ENCODE measurements at places on chromosomes 11 and 22.
A peak's percentile ranks its signal among the peaks of the same experiment; 100 is the strongest.

- DNase-seq = no peak
These were observed 28.3 kb upstream of the USP47 start for GRCh38 chr11:11813288-11813962.

DNA sequence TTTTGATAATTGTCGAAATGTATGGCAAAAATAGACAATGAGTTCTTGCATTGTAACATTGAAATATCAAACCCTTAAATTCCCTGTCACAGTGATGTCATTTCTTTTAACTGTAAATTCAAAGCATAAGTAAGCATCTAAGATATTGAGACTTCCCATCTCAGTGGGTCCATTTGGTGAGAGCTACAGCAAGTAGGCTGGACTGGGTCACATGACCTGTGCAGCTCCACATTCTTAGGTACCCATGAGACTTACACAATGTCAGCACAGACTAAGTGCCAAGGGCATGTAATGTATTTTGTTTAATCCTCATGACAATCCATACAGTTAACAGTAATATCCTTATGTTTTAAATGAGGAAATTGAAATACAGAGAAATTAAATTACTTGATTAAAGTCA lies 210.7 kb downstream of the NELL1 start:
- DNase-seq = no peak

GRCh38 chr11:10746871-10747270 lies 4.2 kb upstream of the CTR9 start:
- no peak for DNase-seq

DNA sequence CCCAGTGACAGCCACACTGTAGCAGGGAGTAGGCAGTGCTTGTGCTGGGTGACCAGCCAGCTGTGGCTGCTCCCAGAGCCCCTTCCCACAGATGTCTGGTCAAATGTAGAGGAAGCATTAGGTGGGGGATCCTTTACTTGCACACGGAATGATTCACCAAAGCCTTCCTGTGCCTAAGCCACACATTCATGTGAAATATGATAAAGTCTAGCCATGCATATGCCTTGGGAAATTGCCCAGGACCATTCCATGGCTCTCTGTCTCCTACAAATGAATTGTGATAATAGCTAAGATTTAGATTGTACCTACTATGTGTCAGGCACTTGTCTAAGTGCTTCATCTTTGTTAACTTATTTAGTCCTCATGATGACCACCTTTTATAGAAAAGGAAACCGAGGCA lies 217.5 kb upstream of the E2F8 start:
- DNase-seq = no peak

DNA sequence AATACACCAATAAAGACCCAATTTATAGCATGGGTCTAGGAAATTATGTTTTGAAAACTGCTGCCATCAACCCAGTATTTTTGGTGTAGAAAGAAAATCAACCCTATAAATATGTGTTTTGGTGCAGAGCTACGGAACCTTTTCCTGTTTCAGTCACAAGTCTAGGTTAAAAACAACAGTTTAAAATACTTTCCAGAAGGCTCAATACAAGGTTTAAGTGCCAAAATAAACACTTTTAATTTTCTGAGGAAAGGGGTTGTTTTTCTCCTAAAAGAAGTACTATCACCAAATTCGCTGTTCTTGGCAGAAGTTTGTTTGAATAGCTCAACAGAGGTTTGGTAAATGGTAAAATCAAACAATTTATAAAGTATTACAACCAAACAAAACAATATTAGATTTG lies 201.3 kb downstream of the TMEM135 start:
- DNase-seq = no peak

DNA sequence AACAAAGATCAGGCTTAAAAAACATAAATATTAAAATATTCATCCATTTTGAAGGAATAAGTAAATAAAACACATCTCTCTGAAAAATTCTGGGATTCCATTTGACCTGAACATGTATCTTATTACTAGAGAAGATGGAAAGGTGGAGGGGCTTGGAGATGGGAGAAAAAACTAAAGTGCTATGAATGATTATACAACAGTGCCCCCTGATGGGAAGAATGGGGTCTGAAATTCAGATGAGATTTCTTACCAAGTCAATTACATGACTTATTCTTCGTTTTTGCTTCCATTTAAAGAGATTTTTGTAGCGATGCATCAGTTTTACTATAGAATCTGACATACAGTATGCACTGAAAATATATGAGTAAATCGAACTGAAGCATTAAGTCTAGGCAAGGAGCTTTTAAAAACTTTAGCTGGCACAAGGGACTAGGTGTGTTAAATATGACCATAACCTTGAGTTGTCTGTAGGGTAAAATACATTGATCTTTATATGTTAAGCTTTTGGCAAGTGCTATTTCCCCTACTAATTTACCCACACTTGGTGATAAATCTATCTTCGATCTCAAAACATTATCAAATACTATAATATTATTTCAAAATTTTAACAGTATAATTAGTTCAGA lies 718.8 kb downstream of the CNTN5 start:
- DNase-seq = no peak

GRCh38 chr11:60127311-60127811 lies 38.9 kb downstream of the MS4A2 start:
- DNase-seq = no peak

DNA sequence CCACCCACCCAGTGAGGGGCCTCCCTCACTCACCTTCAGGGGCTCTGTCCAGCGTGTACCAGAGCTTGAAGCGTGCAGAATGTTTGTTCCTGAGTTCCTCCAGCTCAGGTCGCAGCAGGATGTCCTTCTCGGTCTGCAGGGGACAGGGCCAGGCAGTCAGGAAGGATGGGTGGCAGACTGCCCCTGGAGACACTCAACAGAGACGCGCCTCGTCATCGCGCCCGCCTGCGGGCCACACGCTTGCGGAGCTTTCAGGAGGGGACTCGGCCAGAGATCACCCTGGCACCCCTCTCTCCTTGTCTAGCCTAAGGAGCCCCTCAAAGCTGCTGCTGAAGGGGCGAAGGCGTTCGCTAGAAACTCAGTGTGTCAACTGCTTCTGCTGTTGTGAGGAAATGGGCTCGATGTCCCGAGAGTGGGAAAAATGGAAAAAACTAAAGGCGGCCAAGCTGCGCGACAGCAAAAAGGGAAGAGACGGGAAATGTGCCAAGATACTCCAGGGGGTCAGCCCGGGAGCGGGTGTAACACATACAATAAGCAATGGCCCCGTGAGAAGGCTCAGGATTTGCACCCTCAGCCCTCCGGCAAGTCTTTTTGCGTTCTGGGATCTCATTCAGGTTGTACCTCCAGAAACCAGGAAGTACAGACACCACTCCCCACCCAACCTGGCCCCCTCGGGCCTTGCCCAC lies 9.2 kb upstream of the POLDIP3 start:
- no peak for DNase-seq

GRCh38 chr11:105092256-105093239 lies 47.0 kb downstream of the CARD18 start:
- no peak for DNase-seq

- no peak for DNase-seq
These were observed 256.0 kb upstream of the B3GAT1 start for GRCh38 chr11:134668076-134668475.

GRCh38 chr11:82092904-82093303 lies 640.8 kb downstream of the FAM181B start:
- DNase-seq = no peak

- DNase-seq = no peak
These were observed 471 bp downstream of the RNF185 start for GRCh38 chr22:31160328-31160978.

- DNase-seq = no peak
These were observed 10.2 kb downstream of the SMTN start for GRCh38 chr22:31091106-31091975.

DNA sequence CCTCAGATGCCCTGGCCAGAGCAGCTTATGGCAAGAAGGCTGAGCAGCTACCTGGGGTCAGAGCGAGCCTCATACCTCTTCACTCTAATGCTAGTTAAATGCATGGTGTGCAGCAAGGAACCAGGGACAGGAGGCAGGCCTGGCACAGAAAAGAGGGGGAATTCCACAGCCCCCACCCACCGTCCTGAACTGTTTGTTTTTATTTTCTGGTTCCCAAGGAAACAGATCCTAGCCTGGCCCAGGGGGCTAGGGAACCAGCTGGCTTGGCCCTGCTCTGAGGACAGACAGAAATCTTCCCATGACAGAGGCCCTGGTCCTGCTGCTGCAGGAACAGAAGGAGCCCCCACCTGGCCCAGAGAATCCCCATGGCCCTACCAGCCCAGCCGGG lies 40.4 kb downstream of the SLCO2B1 start:
- no peak for DNase-seq

- no peak for DNase-seq
These were observed 621.1 kb downstream of the OPCML start for GRCh38 chr11:132911186-132911585.

- DNase-seq = no peak
These were observed 44.0 kb downstream of the PARVA start for GRCh38 chr11:12421386-12421785.

DNA sequence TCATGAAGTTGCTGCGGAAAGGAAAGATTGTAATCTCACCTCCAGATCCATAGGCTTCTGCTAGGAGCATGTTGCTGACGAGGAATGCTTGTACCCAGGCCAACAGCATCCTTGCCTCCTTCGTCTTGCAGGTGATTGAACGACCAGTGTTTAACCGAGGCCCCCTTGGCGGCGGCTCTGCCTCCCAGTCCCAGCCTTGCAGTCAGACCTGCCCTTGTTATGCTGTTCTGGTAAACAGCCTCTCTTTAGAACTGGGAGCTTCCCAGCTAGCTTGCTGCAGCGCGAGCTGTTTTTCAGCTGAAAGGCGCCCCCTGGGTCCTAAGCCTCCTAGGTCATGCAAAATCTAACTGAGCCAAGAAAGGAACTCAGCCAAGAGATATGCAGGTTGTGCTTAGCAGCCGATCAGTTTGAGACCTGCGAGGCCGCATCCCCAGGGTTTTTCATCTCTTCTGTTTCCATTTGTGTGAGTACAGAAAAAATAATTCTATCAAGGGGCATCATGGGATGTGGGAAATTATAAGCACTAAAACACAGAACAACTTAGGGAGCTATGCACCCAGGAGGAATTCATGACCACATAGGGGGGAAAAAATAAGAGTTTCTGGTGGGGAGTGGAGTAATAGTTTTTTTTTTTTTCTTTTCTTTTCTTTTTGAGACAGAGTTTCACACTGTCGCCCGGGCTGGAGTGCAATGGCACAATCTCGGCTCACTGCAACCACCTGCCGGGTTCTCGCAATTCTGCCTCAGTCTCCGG lies at the start of gene PIK3IP1:
Gene PIK3IP1 (minus strand): TSS at position 253 of the 754 bp plus-strand sequence. CDS start 144 bp downstream, at position 109.
- peak; percentile 92 for DNase-seq

DNA sequence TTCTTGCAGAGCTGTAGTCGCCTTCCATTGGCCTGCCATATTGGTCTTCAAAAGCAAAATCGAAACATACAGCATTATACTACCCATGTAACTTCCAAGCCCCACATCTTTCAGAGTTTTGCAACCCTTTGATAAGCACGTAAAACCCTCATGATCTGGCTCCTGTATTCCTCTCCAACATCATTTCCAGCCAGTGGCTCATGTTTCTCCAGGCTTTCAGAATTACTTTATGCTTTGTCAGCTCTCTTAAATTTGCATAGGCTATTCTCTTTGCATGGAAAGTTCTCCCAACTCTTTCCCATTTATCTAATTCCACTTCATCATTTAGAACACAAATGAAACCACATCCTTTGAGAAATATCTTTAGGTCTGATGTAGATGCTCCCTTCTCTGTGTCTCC lies 67.8 kb upstream of the DDI1 start:
- no peak for DNase-seq

GRCh38 chr11:125341676-125342075 lies 154.4 kb downstream of the FEZ1 start:
- no peak for DNase-seq

GRCh38 chr11:76793391-76794291 lies 10.5 kb downstream of the TSKU start:
- no peak for DNase-seq

GRCh38 chr11:45801723-45802315 lies 3.1 kb upstream of the SLC35C1 start:
- DNase-seq = no peak

DNA sequence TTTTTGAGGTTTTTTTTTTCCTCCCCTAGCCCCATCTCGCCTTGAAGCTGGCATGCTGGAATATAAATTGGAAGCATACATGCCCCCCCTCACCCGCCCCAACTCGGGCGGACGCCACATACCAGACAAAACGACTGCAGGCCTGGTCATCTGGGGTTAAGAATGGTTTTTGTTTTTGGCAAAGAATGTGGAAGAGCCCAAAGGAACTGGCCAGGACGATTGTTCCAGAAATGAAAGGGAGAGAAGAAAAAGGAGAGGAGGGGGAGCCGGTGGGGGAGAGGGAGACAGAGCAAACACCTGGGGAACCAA lies 25.0 kb downstream of the MN1 start:
- no peak for DNase-seq

DNA sequence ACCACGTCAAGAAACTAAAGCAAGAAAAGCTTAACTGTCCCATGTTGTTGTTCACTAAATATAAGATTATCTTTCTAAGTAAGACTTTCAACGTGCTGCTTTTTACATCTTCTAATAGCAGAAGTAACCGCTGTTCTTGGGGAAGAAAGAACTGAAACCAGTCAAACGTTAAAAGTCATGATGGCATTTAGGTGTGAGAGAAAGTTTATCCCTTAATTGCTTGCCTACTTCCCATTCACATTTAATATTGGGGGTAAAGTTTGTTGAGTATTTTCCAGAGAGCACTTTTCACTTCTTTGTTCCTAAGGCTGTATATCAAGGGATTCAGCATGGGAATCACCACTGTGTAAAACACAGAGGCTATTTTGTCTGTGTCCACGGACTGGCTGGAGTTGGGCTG lies 970 bp downstream of the OR5B21 start:
- no peak for DNase-seq

- DNase-seq = no peak
These were observed 17.0 kb downstream of the FADD start for GRCh38 chr11:70220136-70220535.

DNA sequence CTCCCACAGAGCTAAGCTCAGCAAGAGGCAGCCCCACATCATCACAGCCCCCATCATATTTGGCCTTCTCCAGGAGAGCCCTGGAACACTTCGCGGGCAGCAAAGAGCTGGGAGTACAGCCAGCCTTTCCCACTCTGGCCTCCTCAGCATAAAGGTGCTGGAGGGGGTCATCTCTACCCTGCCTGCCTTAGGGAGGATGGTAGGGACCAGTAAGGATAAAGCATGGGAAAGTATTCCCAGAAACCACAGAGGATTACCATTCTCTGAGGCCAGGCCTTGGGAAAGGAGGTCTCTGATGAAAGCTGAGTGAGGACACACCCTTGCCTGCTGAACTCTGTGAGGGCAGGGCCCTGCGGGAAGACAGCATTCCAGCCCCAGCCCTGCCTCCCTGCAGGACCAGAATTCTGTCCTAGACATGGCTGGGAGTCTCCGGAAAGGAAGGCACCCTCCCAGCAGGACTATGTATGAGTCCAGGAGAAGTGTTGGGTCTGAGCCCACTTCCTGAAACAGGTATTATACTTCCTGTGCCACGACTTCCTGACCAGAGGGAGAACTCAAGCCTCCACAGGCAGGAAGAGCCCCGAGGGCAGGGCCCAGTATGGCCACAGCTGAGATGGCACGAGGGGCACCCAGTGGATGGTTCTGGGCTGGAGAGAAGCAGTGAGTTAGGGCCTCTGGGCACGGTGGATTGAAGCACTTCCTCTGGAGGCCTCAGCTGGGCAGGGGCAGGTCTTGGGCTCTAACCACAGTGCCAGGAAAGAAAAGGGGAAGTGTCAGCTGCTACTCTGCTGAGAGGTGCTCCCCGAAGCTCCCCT lies 12.9 kb upstream of the CASTOR1 start:
- no peak for DNase-seq

Data from CD4-positive, alpha-beta T cell treated with Interleukin-6 at 100 ng/mL for 8 hours (primary cell).